CD4-positive, alpha-beta T cell treated with Interleukin-10 for 1 hour (primary cell): ENCODE measurements at places on chromosomes 11 and 22.

- no peak for DNase-seq
Measured at GRCh38 chr11:60699284-60699691, at the start of gene MS4A8. Gene MS4A8, plus strand, starts transcription at chr11:60699612. Its CDS starts 1,249 bp downstream, at chr11:60700861.

GRCh38 chr11:96314326-96315020, 28.5 kb downstream of the MAML2 start:
- no peak for DNase-seq

- DNase-seq = no peak
Measured at GRCh38 chr22:19998991-19999820, 17.4 kb downstream of the ARVCF start.

GRCh38 chr22:49812838-49813237, 14.8 kb downstream of the BRD1 start:
- no peak for DNase-seq

DNA sequence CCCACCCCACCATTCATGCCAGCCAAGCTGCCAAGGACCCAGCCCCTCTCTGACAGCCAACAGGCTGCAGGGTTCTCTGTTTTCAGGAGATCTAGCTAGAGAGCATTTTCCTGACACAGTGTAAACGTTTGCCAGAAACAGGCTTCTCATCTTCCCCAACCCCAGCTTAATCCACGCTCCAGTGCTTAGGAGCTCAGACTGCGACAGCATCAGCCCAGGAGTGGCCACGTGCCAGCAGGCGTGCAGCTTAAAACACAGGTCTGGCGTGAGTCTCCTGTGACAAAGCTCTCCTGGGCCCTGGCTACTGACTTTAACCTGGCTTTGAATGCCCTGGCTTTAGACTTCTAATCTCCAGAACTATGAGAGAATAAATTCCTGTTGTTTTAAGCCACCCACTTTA, 66.6 kb downstream of the GALNT18 start:
- no peak for DNase-seq

DNA sequence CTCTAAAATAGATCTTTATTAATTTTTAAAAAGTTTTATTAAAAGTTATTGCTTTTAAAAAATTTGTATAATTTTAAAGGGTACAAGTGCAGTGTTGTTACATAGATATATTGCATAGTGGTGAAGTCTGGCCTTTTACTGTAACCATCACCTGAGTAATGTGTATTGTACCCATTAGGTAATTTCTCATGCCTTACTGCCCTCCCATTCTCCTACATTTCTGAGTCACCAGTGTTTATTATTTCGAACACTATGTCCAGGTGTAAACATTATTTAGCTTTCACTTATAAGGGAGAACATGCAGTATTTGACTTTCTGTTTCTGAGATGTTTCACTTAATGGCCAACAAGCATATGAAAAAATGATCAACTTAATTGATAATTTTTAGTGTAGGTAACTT, 2.3 kb downstream of the OR51G1 start:
- no peak for DNase-seq
